Activated naive CD4-positive, alpha-beta T cell treated with anti-CD3 and anti-CD28 coated beads, Interleukin-2, amount 50 U/mL, for 72 hours (primary cell): ENCODE measurements at places on chromosomes 7 and 10. TPM values are rescaled to one million over a fixed set of nuclear protein-coding genes. Genes with fewer than 3 reads are reported as not detected.
A peak's percentile ranks its signal among the peaks of the same experiment; 100 is the strongest.

DNA sequence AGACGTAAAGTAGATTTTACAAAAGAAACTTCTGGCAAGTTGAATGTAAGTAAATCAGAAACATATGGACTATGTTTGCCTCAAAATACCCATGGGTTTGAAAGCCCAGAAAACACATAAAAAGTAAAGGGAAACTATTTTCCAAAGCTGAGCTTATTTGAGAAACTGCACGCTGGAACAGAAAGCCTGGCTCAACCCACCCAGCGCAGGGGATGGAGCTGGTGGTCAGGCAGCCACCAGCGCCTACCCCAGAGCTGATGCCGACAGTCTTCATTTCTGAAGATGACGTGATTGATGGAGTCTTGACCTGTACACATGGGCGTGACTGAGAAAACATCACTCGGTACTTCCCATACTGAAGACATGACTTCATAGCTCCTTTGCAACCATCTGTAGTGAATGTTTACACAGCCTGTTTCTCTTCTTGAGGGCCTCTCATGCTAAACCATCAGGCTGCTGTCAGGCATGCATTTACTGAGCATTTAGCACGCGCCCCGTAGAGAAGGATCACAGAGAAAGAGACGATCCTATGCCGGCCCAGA lies 232.6 kb upstream of the AUTS2 start:
- DNase-seq = no peak

DNA sequence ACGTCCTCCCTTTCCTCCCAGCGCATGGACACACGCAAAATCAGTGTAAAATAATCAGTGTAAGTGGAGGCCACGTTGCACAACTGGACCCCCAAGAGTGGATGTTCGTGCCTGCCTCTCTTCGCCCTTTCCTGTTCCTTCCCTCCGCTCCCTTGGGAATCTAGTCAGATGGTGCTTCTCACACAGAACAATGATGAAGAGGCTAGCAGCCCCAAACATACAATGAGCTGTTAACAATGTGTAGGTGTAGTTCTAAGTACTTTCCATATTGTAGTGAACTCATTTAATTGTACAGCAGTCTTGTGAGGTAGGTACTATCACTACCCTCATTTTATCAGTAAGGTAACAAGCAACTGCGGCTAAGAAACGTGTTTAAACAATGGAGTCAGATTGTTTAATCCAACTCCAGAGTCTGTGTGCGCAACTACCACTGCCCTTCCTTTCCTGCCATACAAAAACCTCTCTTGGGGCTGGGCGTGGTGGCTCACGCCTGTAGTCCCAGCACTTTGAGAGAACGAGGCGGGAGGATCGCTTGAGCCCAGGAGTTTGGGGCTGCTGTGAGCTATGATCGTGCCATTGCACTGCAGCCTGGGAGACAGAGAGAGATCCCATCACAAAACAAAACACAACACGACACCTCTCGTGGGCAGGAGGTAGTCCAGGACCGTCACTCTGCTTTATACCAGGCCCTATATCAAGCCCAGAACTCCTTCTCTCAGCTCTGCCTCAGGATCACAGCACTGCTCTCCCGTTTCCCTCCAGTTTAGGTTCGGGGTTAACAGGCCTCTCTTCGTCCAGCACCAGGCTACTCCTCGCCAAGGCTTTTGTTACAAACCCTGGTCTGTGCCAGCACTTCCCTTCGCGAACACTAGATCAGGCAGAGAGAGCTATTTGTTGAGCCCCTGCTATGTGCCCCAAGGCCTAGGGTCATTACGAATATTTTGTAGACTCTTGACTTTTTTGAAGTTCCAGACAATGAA lies 1.1 kb downstream of the FKBP9 start:
- DNase-seq = no peak

DNA sequence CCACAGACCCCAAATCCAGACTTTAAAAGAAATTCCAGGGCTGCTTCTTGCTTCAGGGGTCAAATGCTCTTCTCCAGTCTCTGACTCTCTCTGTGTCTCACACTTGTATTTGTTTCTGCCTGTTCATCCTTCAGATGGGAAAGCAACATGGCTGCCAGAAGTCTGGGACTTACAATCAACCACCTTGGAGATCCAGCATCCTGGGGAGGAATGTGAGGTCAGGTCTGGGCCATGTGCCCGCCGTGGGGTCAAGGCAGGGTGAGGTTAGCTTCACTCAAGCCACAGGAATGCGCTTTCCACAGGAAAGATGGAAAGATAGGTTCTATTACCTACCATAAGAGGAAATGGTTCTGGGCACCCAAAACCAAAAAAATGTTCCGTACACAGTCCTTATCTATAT lies 34.3 kb upstream of the NPVF start:
- no peak for DNase-seq

DNA sequence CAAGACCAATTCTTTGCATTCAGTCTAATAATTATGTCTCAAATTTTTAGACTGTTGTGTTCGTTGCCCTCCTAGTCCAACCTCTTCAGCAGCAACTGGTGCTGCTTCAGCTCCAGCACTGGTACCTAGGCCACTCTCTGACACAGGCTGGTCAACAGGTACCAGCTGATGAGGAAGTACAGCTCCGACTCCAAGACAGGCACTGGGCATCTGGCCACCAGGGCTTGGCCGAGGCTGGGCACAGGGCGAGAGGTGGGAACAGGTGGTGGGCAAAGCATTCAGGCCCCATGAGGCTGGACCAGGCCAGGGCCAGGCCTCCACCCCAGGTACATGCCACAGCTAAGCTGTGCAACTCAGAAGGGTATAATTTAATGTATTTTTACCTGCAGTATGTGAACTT lies 151.5 kb upstream of the AGR3 start:
- DNase-seq = no peak

GRCh38 chr10:110659558-110659957 lies 15.4 kb downstream of the RBM20 start:
- DNase-seq = no peak

DNA sequence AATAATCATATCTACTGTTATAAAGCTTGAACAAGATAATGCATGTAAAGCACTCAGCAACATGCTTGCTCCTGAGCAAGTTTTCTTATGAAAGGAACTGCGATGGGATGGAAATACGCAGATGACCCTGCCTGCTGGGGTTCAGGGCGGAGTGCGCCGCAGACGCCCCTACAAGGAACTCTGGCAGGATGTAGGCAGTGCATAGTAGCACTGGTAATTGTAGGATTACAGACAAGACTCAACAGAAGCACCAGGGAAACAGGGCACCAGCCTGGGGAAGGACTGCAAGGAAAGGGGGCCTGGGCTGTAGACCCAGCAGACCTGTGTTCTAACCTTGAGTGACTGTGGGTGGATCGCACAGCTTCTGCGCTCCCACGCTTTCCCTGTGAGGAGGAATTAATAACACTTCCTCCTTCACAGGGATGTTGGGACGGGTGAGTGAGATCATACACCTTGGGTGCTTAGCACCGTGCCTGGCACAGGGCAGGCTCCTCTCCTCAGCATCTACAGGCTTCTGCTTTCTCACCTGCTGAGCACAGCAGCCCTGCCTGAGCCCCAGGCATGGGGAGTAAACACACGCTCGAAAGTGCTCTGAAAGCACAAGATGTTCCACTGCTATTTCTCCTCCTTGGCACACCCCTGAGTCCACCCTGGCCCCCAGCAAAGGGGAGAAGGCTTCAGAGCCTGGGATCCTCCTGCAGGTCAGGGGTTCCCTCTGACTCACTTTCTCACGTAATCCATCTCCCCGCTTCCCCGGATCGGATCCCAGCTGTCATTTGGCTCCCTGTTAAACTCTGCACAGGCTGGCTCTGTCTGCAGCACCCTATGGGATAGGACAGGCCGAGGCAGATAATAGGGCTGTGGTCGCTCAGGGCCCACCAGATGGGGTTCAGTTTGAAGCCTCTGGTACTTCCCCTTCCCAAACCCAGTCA lies 19.2 kb downstream of the ITPRIP start:
- peak; percentile 52 for DNase-seq

- DNase-seq = no peak
Observed at GRCh38 chr7:8015746-8016120, 47.1 kb downstream of the GLCCI1 start.

- DNase-seq = no peak
Observed at GRCh38 chr7:142112086-142112485, 568 bp downstream of the MGAM2 start.

GRCh38 chr7:45153233-45153632 lies 4.4 kb upstream of the RAMP3 start:
- DNase-seq = no peak

The MEOX2 gene
- total RNA-seq = not detected

The PAX4 gene
- not detected for total RNA-seq

The NPSR1 gene
- total RNA-seq = not detected
